Lower lobe of right lung (tissue), 2 donors: ENCODE measurements at places on chromosomes 16 and 17.

DNA sequence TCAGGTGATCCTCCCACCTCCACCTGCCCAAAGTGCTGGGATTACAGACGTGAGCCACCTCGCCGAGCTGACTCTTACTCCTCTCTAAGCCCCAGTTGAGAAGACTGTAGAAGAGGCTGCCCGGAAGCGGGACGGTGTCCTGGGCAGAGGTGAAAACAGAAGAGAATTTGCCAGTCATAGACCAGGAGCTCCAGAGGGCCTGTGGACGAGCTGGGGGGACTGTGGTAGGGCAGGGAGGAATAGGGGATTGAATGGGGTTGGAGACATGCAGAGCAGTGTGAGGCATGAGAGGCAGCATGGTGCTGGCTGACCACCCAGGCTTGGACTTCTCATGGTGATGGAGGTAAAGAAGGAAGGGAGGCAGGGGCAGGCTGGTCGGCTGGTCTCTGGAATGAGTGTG lies 17.1 kb upstream of the PHB1 start:
- no peak for DNase-seq

- DNase-seq: no peak
Observed at GRCh38 chr17:14427900-14428647, 127.2 kb downstream of the HS3ST3B1 start.

- DNase-seq: peak; percentile 73
Observed at GRCh38 chr17:491086-492021, 138.7 kb upstream of the RPH3AL start.

GRCh38 chr16:78286065-78286464 lies 186.6 kb downstream of the WWOX start:
- DNase-seq: no peak

GRCh38 chr17:66577041-66577440 lies 257.9 kb upstream of the CACNG5 start:
- DNase-seq: no peak

GRCh38 chr17:17569691-17570090 lies 21.8 kb downstream of the PEMT start:
- no peak for DNase-seq

DNA sequence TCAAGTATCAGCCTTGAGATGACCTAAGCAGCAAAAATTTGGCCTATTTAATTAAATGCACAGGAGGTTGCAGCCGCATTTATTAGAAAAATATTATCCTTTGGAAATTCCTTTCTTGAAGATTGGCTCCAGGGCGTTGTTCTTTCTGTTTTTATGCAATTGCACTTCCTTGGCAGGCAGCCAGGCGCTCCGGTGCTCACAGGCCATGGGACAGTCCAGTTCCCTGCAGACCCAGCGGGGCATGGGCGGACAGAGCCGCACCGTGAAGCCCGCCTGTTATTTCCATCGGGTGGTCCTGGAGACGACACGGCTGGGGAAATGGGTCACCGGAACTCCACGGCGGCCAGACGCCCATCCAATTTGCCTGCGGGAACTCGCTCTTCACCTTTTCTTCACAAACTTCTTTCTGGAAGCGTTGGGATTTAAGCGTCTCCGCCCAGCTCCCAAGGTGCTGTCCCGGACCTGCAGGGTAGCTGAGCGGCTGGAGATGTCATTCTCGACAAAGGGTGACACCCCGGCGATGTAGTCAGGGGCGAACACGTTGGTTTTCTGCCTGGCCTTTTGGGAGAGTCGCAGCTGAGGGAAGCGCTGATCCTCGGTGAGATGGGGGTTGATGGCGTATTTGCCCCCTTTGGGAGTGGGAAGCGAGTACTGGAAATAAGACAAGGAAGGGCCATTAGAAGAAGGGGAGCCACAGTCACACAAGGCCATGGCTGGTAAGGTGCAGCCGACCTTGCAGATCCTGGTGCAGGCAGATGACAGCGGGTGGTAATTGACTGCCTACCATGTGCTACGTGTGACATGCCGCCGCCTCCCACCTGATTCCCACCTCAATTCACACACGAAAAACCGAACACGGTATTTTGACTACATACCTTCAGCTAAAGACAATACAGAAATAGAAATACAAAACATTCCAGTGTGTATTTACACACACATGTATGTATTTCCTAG lies 12.5 kb downstream of the NOB1 start:
- DNase-seq: peak; percentile 74

GRCh38 chr17:46063241-46063640 lies 64.2 kb downstream of the STH start:
- DNase-seq: no peak

DNA sequence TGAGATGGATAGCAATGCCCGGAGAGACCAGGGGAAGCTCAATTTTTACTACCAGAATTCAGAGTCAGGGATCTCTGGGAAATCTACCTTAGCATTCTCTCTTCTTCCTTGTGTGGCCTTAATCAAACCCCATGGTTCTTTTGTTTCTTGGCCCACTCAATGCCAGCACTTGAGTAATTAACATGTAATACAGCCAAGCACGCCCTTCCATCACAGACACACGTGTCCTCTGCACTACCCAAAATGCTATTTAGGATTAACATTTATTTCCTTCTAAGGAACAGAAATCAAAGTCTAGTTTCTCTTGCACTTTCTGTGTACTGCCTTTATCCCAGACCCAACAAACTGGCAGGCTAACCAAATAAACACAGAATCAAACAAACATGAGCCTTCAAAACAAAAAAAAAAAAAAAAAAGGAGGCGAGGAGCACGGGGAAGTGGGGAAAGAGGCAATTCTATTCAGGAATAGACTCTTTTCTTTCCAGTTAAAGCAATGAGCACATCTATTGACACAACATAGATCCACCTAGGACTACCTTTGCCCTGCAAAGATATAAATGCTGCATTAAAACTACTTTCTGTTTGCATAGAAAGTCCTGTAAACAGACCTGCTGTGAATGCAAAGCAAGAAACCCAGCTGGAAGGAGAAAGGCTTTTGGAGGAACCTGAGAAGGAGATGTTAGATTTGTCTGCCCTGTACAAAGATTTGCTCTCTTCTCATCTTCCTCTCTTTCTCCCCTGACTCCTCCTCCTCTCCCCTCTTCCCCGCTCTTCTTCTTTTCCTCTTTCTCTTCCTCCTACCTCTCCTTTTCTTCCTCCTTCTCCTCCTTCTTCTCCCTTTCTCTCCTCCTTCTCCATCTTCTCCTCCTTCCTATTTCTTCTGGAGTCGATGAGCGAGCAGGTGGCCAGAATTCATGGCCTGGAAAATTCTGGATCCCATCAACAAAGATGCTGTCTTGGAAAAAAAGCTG lies 294.4 kb downstream of the NPIPA8 start:
- no peak for DNase-seq

DNA sequence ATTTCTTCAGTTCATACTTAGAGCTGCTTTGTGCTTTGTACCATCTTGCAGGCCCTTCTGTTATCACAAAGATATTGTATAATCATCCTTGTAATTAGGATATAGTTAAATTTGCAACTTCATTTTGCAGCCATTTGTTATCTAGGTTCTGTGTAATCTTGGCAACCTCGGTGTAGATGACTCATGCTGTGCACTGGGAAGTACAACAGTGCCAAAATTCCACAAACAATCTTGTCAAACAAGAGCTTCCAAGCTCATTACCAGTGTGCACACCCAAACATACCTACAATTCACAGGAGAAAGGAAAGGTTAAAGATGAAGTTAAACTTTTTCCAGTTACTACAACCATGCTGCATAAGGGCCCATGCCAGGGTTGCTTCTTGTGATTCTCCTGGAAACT lies 1231.8 kb downstream of the CDH11 start:
- no peak for DNase-seq

DNA sequence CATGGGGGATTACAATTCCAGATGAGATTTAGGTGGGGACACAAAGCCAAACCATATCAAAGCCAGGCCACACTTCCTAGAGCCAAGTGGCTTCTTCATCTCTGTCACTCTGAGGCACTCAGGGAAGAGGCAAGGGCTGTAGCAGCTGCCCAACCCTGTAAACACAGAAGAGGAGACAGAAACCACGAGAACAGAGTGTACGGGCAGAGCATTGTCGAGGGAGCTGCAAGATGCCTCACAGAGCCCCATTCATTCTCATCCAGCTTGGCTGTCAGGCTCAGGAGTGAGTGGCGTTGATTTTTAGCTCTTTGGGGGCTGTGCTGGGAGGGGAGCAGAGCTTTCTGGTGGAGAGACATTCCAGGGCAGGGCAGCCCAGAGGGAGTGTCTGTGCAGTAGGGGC lies 117.2 kb upstream of the SALL1 start:
- DNase-seq: no peak

GRCh38 chr16:69822174-69822935 lies 60.2 kb downstream of the WWP2 start:
- no peak for DNase-seq

- no peak for DNase-seq
Observed at GRCh38 chr17:55903028-55903690, 152.3 kb downstream of the PCTP start.

DNA sequence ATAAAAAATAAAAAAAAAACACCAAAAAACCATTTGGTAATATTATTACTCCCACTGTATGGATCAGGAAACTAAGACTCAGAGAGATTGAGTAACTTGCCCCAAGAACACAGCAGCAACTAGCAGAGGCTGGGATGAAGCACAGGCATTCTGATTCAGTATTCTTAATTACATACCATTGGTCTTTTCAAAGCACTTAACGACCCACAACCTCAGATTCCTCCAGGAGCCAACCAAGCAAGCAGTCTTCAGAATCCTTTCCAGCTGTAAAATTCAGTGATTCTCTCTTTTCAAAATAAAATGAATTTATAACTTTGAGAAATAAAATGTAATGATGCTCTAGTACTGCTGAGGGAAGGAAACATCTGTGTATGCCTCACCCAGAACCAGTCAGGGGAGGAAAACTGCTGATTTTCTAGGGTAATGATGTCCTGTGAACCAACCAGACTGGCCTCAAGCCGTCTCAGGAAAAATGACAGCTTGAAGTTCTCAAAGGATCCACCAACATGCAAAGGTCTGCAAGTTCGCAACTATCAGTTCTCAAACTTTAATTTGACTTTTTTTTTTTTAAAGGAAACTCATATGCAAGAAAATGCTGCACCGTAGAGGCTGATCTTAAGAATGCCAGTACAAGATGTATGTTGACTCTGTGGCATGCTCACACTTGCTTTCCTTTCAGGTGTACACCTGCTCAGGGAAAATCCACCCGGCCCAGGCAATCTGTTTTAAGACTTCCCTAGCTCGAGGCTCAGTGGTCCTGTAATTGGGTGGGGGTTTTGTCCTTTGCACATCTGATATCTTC lies 9.0 kb downstream of the CUEDC1 start:
- no peak for DNase-seq

DNA sequence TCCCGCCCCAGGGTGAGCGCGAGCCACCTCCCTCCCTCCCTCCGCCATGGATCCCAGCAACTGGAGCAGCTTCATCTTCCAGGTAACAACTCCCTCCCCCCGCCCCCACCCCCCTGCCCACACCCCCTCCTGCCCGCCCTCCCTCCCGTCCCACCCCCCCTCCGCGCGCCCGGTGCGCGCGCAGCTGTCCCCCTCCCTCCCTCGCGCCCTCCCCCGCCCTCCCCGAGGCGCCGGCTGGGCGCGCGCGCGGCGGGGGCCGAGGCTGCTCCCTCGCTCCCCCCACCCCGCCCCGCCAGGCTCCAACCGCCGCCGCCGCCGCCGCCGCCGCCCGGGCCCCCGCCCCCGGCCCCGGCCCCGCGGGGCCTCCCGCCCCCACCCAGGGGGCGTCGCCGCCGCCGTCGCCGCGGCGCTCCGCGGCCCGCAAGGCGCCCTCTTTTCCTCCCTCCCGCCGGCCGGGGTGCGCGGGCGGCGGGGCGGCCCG lies at the start of gene MAZ:
Gene MAZ (plus strand): TSS at position 431 of the 481 bp plus-strand sequence. CDS start 173 bp downstream, outside the sequence.
- DNase-seq: no peak

DNA sequence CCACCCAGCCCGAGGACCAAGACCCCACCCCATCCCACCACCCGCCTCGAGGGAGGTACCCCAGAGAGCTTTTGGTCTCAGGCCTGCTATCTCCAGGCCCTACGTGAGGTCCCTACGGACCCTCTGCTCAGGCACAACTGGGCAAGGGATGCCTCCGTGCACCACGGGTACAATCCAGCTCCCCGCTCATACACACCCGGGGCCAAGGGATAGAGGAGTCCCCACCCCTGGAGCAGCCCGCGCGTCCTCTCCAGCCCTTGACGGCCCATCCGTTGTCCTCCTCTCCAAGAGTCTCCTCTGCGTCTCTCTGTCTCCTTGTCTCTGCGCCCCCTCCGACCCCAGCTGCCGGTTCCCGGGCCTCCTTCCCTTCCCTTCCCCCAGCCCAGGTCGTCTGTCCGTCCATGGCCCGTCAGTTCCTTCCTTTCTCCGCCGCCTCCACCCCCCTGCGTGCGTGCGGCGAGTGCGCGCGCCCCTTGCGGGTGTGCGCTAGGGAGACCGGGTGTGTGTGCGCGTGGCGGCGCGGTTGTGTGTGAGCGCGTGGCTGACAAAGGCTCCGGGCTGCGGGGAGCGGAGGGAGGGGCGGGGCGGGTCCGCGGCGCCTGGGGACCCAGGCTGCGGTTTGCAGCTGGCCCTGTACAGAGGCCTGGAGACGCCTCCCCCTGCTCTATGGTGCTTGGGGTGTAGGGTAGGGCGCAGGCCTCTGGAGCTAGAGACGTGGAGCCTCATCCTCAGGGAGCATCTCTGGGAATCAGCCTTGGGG lies 930 bp downstream of the SPNS2 start:
- DNase-seq: no peak

DNA sequence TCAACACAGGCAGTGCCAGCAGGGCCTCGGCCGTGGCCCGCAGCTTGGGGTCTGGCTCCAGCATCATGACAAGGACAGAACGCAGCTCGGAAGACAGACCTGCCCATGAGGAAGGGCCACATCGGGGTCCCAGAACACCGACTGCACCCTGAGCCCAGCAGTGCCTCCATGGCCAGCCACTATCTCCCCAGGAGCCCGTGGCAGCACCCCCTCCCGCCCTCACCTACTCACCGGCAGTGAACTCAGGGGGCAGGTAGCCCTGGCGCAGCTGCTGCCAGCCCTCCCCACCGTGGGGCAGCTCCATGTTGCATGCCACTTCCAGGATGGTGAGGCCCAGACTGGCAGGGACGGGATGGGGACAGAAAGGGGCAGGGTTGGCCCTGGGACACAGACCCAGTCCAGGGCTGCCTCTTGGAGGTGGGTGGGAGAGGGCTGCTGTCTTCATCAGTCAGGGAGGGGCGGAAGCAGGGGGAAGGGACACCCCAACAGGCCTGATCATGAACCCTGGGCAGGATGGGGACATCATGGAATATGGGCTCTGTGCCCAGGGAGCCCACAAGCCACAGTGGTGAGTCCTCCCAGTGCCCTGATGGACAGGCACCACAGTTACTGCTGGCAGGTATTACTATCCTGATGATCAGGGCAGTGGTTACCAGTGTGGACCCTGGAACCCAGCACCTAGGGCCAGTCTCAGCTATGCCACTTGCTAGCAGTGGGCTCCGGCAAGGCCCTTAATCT lies 5.3 kb downstream of the PAQR4 start:
- DNase-seq: no peak

DNA sequence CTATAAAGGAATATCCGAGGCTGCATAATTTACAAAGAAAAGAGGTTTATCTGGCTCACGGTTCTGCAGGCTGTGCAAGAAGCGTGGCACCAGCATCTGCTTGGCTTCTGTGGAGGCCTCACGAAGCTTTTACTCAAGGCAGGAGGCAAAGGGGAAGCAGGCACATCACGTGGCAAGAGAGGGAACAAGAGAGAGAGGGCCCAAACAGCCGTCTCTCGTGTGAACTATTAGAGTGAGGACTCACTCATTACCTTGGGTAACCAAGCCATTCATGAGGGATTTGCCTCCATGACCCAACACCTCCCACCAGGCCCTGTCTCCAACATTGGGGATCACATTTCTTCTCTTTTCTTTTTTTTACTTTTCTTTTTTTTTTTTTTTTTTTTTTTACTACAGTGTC lies 7.5 kb upstream of the ALKBH5 start:
- peak; percentile 61 for DNase-seq
